Neural progenitor cell (in vitro differentiated cells): ENCODE measurements at places on chromosomes 16 and 17.

DNA sequence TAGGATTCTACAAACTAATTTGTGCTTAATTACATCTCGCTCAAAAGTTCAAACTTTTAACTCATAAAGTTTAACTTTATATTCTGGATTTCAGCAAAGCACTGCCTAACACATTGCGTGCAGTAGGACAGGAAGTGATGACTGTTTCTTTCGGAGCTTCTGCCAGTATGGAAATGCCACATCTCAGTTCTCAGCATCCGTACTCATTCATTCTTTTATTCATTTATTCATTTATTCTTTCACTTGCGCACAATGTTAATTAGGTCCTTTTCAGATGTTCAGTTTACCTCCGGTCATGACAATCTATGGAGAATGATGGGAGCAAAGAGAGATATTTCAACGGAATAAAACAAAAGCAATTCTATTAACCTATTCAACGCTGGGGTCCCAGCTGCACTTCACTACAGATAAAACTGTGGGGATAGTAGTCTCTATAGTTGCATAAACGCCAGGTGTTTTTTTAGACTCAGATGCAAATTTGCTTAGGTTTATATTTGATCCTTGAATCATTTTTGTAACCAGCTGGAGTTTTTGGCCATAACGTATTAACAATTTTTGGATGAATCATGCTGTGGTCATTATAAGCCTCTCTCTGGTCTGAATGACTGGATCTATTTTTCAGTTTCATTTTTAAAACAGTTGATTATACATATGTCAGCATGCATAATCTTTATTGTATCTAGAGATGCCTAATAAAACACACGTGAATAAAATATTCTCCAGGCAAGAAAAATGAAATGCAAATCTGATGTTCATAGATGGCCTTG, 143.9 kb downstream of the KCNJ2 start:
- DNase-seq = no peak

DNA sequence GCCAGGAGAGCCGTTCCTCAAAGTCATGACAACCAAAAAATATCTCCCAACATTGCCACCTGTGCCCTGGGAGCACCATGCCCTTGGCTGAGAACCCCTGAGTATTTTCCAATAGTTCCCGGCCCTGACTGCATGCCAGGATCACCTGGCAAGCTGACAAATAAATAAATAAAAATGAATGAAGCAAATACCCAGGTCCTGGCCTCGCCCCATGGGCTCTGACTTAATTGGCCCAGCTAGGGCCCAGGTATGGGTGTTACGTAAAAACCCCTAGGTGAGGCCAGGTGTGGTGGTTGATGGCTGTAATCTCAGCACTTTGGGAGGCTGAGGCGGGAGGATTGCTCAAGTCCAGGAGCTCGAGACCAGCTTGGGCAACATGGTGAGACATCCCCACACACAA, 2.7 kb upstream of the C16orf74 start:
- no peak for DNase-seq

GRCh38 chr17:80877729-80878303, 113.8 kb upstream of the CHMP6 start:
- DNase-seq = no peak

DNA sequence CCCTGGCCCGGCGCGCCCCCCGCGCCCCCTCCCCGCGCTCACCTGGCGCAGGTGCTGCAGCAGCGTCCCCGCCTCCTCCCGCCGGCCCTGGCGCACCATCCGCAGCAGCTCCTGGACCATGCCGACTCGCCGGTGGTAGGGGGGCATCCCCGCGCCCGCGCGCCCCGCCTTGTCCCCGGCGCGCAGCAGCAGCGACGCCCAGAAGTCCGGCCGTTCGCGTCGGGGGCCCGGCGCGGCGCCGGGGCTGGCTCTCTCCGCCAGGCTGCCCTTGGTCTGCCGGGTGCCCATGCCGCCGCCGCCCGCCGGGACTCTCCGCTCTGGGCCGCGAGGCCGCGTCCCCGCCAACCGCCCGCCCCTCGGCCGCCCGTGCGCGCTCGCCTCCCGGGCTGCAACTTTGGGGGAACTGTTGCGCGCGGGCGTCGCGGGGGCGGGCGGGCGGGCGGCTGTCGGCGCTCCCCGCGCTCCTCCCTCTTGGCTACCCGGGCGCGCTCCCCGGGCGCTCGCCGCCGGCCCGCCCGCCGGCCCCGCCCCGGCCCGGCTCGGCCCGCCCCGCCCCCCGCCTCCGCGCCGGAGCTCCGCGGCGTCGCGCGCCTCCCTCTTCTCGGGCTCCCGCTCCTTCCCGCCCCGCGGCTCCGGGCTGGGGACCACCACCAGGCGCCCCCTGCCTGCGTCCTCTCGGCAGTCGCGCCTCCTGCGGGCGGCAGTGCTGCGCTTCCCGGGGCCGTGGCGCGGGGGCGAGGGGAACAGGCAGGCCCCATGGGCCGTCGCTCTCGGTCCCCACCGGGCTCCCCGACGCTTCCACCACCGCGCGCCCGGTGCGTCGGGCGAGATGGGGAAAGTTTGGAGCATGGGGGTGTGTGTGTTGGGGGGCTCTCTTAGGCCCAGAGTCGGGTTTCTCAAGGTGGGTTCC, at the start of gene LRRC75A:
LRRC75A (minus strand) TSS at position 491 of the 910 bp plus-strand sequence; CDS start at position 288, 203 bp downstream.
- peak; percentile 92 for DNase-seq

GRCh38 chr16:9148374-9149015, 57.1 kb downstream of the HAPSTR1 start:
- no peak for DNase-seq

- no peak for DNase-seq
Observed at GRCh38 chr17:31093866-31094599, 744 bp upstream of the NF1 start.

DNA sequence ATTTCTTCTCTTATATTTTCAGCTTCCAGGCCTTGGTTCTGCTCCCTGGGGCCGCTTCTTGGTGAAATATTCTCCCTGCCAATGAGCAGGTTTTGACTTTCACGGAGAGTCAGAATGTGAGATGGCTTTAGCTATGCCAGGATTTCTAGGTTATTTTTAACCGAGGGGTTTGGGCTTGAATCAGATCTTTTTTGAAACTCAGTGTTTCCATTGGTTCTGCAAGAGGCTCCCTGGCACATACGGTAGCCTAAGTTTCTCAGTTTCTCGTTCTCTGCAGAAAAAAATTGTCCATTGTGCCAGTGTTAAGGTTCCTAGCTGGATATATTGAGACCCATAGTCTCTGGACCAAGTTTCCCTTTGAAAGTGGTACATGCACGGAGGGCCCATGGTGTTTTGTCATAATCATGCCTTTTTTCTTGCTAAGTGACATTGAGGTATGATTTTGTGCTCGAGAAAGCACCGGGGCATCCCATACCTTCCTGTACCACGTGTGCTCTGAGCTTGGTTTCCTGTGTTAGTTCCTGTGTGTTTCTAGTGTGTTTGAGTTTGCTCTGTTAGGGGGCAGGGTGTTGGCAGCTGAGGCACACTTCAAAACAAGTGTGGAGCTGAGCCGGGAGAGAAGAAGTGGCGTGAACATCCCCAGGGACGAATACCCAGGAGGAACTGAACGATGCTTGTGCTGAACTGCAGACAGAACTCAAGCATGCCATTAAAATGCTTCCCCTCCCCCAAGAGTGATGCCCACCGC, 127.2 kb downstream of the HS3ST3B1 start:
- no peak for DNase-seq

- peak; percentile 79 for DNase-seq
Observed at GRCh38 chr17:50087246-50087911, 7.8 kb upstream of the PDK2 start.

DNA sequence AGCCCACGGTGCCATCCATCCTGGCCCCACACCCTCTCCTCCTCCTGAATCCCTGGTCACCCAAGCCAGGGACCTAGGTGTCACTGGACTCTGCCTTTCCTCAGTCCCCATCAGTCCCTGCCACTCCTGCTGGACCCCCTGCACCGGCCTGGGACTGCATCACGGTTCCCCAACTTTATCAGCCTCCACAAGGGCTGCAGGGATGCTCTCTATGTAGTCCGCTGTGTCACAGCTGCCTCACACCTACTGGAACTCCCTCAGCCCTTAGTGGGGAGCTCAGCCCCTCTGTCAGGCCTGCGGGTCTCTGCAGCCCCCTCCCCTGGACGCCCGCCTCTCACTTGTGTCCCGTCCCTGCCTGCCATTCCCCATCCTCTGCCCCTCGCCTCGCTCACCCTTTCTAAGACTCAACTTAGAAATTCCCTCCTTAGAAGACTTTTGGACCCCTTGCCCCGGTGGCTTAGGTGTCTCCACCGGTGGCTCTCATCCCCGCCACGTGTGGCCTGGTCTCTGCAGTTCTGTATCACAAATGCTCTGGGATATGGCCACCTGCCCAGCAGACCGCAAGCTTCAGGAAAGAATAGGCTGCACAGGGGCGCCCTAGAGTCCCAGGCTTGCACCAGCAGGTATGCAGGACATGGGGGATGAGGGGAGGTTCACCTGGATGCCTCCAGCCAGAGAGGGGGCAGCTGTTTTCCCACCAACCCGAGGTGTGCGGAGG, 62.9 kb downstream of the PRMT7 start:
- no peak for DNase-seq

GRCh38 chr17:68273722-68274121, 17.2 kb downstream of the SLC16A6 start:
- no peak for DNase-seq

DNA sequence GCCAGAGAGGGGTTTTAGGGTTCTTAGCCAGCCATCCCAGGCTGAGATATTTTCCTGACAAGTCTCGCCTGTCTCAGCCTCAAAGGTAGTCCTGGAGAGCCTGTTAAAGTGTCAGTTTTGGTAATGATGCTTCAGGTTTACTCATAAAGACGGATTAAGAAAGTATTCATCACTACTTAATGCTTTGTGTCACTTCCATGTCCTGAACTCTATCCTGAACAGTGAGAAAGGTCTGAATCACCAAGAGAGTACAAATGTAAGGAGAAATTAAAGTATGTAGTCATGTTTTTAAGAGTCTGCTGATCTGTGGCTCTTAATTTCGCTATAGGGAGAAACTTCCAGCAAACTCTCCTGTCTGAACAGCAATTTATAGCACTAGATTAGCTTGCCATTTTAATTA, 14.0 kb downstream of the RPGRIP1L start:
- DNase-seq = no peak

GRCh38 chr16:74455213-74455612, 33.9 kb upstream of the CLEC18B start:
- DNase-seq = no peak

GRCh38 chr17:68711858-68712257, 110.7 kb upstream of the FAM20A start:
- no peak for DNase-seq

- DNase-seq = peak; percentile 99
Observed at GRCh38 chr17:44199553-44200477, at the start of gene ATXN7L3. TSS of gene ATXN7L3 (minus strand) at chr17:44199884. CDS start at chr17:44198070, 1,814 bp downstream.

GRCh38 chr17:40178660-40179059, 1.4 kb downstream of the RAPGEFL1 start:
- DNase-seq = no peak

GRCh38 chr17:17682737-17683680, 1.8 kb downstream of the RAI1 start:
- DNase-seq = peak; percentile 82

- DNase-seq = no peak
Observed at GRCh38 chr17:45253879-45254278, 8.0 kb downstream of the SPATA32 start.

GRCh38 chr16:65295527-65295926, 173.7 kb upstream of the CDH11 start:
- no peak for DNase-seq

DNA sequence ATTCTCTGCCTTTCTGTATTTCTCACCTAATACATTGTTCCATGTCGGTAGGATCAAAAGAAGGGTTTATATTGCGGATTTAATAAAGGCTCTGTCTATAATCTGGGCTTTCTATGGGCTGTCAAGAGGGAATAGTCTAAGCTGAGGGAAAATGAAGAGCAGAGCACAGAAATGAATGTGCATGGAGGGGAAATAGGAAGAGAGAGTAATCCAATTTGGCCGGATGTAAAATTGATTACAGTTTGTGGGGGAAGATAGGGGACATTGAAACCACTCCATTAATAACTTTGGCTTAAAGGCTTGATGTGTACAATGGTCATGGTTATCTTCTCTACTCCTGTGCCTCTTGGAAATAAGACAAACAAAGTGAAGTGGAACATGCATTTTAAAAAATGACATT, 334.2 kb upstream of the CDH8 start:
- no peak for DNase-seq

GRCh38 chr17:42980766-42981397, 517 bp downstream of the RUNDC1 start:
- peak; percentile 78 for DNase-seq

DNA sequence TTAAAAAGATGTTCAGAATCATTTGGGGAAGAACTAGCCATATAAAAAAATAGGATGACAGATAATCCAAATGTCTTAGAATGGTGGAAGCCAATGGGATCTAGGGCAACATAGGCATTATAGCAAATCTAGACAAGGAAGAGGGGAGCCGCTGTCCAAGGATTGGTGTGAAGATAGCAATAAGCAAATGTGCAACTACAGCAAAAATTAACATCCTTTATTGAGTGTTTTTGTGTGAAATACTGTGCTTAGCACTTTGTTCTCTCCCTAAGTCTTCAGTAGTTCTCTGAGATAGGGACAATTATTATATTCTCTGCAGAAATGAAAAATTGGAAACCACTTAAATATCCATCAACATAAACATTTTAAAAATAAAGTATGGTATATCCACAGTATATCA, 177.0 kb downstream of the PHKB start:
- no peak for DNase-seq

- peak; percentile 87 for DNase-seq
Observed at GRCh38 chr17:53032861-53033271, 789.9 kb upstream of the KIF2B start.

- no peak for DNase-seq
Observed at GRCh38 chr16:85326794-85327181, 214.5 kb upstream of the CIBAR2 start.

GRCh38 chr17:67217446-67217845, 27.6 kb downstream of the HELZ start:
- no peak for DNase-seq

- peak; percentile 75 for DNase-seq
Observed at GRCh38 chr16:72787514-72788268, 260.2 kb downstream of the ZFHX3 start.

DNA sequence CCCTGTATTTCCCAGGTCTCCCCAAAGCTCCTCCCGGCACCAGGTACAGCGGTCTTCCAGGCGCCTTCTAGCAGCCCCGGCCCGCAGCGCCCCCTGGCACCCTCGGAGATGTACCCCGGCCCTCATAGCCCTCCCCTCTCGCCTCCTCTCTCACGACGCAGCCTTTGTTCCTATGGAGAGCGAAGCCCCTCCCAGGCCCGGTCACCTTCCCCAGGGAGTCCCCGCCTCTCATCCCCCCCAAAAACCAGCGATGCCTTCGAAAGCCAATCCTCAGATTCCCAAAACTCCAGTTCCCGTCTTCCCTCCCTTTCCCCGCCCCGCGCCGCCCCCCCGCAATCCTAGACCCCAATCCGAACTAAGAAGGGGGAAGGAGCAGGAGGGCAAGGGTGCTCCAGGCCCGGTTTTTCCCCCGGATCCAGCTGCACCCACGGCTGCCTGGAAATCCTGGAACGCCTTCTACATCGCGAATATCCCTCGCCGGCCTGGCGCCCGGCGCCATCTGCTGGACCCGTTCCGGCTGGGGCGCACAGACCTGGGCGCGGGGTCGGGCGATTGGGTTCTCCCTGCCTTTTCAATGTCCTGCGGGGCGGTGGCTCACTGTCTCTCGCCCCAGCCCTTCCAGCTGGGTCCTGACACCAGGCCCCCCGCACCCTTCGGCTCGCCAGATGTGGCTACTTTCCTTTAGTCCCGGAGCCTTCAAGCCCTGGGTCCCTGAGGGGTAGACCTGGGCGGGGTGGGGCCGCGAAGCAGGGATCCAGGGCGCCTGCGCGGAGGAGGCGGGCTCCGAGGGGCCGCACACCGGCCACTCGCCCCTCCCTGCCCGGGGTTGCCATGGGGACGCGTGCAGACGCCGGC, at the start of gene DNAH2:
DNAH2 (plus strand) TSS at position 844 of the 855 bp plus-strand sequence. CDS start 1,991 bp downstream, outside the sequence.
- DNase-seq = peak; percentile 98
